ENCODE measurements at places on chromosomes 3 and 15.

DNA sequence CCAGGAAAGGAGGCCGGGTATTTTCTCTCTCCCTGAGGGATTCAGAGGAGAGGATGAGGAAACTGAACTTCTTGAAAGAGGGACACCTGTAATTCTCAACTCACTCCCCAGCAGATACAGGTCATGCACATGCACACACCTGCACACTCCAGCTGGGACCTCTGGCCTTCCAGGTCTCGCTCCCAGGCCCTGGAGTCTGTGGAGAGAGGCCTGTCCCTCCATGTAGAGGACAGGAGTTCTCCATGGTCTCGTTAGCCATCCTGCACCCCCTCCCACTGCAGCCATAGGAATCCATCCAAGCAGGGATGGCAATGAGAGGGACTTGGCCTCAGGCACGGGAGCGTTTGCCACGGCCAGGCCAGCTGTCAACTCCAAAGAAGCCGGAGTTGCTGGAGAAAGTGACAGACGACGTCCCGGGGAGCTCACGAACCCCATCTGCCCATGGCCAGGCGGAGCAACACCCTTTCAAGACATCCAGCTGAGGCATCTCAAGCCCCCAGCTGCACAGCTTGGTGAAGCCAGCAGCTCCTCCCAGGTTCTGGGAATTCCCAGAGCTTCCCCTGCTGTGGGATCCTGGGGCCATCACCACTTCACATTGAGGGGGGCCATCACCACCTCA, 223.3 kb downstream of the UACA start:
- DNase-seq = no peak

GRCh38 chr3:100769693-100770092, 60.4 kb downstream of the TFG start:
- DNase-seq = no peak

- DNase-seq = no peak
These were observed 744.0 kb upstream of the SGO1 start for GRCh38 chr3:20930034-20930433.

DNA sequence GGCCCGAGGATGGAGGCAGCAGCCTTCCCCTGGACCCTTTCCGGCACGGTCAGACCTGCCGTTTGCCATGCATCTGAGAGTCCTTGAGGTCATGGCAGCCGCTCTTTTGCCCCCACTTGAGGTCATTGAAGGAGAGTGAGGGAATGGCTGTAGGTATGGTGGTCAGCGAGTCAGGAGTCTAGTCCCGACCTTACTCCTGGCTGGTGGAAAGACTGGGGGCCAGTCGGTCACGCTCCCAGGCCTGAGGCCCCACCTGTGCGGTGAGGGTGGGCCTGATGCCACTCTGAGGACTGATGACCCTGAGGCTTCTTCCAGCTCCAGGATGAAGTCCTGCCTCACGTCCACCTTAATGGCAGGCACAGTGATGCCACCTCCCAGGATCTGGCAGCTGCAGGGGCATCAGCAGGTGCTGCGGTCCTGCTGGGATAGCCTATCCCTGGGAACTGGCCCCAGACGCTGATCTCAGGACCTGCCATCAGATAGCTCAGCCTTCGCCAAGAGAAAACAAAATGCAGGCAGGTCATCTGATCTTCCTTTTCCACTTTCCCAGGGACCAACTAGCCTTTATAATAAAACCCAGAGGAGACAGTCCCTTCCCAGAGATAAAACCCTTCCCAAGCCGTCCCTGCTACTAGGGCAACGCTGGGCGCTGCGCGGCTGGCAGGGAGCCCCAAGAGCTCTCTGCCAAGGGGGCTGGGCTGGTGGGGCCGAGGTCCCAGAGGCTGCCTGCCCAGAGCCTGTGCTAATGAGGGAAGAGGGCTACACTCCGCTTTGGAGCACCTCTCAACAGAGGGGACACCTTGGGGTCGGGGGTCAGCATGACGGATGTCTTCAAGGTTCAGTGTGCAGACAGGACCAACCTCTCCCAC, 42.2 kb downstream of the TM2D3 start:
- DNase-seq = no peak

- no peak for DNase-seq
These were observed 59.3 kb upstream of the LMOD3 start for GRCh38 chr3:69181592-69182211.
